ENCODE measurements at places on chromosomes 7 and 10.

DNA sequence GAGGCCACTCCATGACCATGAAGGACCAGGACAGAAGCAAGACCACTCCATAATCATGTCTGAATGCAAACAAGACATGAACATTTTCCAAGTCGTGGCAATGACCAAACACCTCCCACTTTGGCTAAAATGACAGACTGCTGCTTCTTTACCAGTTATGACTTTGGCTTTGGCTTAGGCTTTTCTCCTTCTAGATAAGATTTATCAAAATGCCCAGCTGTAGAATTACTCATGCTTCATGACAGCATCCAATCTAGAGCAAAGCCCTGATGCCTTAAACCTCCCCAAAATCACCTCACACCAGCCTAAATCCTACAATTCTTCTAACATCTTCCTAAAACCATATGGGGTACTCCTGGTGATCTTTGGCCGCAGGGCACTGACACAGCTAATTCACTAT is 102.1 kb downstream of the VPS41 start:
- DNase-seq, result no peak

GRCh38 chr7:151076863-151077704 is 3.5 kb downstream of the FASTK start:
- no peak for DNase-seq

- DNase-seq, result peak; percentile 93
These were observed at the start of gene SUMF2 for GRCh38 chr7:56063882-56064625. SUMF2 (plus strand) TSS chr7:56064286; CDS start chr7:56064312, 26 bp downstream.

GRCh38 chr7:92976931-92977330 is 140.6 kb upstream of the CDK6 start:
- no peak for DNase-seq

DNA sequence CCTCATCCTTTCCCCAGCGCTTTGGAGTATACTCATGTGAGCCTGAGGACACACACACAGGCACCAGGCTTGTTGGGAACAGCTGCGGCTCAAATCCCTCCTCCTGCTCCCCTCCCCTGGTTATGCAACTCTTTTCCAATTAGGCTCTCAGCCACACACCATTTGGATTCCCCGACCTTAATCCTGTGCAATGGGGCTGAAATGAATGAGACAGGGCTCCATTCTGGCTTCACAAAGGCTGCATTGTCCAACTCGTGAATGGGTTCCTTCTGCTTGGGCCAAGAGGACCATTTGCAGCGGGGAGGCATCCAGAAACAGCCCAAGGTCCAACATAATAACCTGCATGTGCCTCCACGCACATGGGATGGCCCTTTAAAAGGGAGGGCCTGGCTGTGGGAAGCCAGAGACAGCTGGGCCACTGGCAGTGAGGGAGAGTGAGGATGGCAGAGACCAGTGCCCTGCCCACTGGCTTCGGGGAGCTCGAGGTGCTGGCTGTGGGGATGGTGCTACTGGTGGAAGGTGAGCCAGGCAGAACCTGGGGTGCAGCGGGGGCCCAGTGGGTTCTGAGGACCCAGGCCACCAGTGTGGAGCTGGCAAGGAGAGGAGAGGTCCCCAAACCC is at the start of gene RGR:
RGR (plus strand) TSS at position 403 of the 620 bp plus-strand sequence; CDS start at position 441, 38 bp downstream.
- peak; percentile 74 for DNase-seq

GRCh38 chr7:42347616-42348015 is 110.6 kb upstream of the GLI3 start:
- no peak for DNase-seq
